Muscle of leg (tissue), 16 donors: ENCODE measurements at places on chromosomes 4 and X. TPM values are rescaled to one million over a fixed set of nuclear protein-coding genes. Genes with fewer than 3 reads are reported as not detected.
A peak's percentile ranks its signal among the peaks of the same experiment; 100 is the strongest.

DNA sequence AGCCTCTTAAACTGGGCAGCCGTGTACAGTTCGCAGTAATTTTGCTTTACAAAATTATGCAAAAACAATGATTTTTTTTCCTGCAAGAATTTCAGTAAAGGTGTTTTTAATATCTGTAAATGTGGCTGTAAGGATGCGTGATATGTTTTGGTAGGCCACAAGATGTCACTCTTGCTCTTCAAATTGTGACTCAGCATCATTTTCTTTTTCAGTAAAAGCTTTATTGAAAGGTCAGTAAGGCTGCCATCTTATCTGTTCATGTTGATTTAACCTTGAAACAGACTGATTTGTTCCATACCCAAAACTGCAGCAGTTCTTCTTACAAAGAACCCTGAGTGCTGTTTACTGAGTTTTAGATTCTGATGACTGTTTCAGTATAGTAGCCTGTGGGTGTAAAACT is 39.9 kb downstream of the TXLNG start:
- H3K27ac ChIP-seq: no peak overlapping the region
- peak; percentile 46 for DNase-seq
- H3K27me3 ChIP-seq: peaks cover 23% of the 10 kb centered on the region
- H3K36me3 ChIP-seq: peaks cover 13% of the 10 kb centered on the region
- no peak overlapping the region for H3K4me3 ChIP-seq

GRCh38 chr4:129561886-129562671 is 466.1 kb downstream of the C4orf33 start:
- H3K36me3 ChIP-seq: no peaks in the 10 kb centered on the region
- no peaks in the 10 kb centered on the region for H3K27me3 ChIP-seq
- H3K27ac ChIP-seq: no peak overlapping the region
- no peak overlapping the region for H3K4me3 ChIP-seq
- no peak for DNase-seq

IL13RA2 gene
- 0.09 TPM for total RNA-seq

VSIG1 gene
- total RNA-seq: 0.09 TPM

DNA sequence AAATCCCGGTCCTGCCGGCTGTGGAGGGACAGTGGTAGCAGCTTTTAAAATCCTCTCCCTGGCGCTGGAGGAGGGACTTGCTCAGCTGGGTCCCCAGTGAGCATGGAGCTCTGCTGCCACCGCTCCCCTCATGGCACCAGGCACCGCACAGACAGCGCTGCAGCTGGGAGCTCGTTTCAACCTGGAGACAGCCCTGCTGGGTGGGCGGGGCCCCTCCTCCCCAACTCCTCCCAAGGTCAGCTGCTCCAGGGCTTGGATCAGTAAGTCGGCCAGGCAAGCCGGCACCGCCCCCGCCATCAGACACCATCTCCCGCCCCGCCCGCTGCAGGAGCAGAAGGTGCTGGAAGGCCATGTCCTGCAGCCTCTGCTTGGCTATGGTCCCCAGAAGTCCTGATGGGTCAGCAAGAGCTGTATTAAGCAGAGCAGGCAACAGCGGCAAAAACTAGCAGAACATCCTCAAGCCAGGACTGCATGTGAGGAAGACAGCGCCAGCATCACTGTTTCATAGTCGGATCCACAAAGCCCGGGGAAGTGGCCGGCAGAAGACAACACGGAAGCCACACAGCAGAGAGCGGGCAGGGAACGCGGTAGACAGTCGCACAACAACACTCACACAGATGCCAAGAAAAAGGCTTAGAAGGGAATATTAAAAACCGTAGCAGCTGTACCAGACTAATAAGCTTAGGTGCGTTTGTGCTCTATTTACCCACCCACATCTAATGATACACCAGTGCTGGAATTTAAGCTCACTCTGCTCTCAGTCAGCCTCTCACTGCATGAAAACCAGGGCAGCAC is 16.2 kb downstream of the ZFYVE28 start:
- peak; percentile 86 for DNase-seq
- no peak overlapping the region for H3K27ac ChIP-seq
- H3K36me3 ChIP-seq: no peaks in the 10 kb centered on the region
- H3K4me1 ChIP-seq: peaks cover 24% of the 10 kb centered on the region
- peaks cover 14% of the 10 kb centered on the region for H3K27me3 ChIP-seq

WAS gene
- total RNA-seq: 2.1 TPM

DNA sequence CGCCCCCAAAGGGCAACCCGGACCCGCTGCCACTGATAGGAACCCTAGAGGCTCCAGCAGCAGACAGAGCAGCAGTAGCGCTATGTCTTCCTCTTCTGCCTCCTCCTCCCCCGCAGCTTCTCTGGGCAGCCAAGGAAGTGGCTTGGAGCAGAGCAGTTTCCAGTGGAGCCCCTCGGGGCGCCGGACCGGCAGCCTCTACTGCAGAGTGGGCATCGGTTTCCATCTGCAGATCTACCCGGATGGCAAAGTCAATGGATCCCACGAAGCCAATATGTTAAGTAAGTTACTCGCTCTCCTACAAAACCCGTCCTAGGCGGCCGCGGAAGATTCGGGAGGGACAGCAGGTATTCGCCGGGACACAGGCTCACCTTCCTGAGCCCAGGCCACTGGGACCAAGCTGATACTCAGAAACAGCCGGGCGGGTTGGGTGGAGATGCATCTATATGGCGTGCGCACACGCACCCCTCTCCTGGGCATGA is 477 bp downstream of the FGF5 start:
- H3K4me3 ChIP-seq: peak overlapping the region; percentile 46
- H3K36me3 ChIP-seq: no peaks in the 10 kb centered on the region
- DNase-seq: peak; percentile 28
- H3K27me3 ChIP-seq: peaks cover 72% of the 10 kb centered on the region

ATP2B3 gene
- total RNA-seq: 0.18 TPM

NUDT11 gene
- 4.7 TPM for total RNA-seq

SH3RF1 gene
- 10.7 TPM for total RNA-seq

EBP gene
- 23.3 TPM for total RNA-seq

DNA sequence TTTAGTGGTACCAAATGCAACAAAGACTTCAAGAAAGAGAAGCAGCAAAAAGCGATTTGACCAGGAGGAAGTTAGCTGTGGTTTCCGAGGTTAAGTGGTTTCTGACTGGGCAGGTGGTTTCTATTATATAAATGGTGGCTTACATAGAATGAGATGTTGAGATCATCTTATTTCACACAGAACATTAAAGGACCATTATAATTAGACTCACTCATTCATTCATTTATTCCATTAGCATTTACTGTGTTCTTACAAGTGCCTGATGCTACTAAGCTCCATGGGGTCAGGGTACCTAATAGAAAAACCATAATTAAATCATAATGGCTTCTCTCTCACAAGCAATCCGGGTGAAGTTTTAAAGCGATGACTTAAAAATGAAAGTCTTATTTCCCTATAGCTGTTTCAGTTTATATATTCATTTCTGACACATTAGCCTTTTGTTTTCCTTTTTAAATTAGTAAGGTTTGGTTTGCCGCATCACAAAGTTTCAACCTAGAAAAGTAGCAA is 10.6 kb downstream of the TSPAN6 start:
- DNase-seq: no peak
- H3K36me3 ChIP-seq: peaks cover 6% of the 10 kb centered on the region
- no peak overlapping the region for H3K27ac ChIP-seq
- H3K4me1 ChIP-seq: no peaks in the 10 kb centered on the region
- H3K27me3 ChIP-seq: peaks cover 2% of the 10 kb centered on the region
- no peak overlapping the region for H3K4me3 ChIP-seq

DNA sequence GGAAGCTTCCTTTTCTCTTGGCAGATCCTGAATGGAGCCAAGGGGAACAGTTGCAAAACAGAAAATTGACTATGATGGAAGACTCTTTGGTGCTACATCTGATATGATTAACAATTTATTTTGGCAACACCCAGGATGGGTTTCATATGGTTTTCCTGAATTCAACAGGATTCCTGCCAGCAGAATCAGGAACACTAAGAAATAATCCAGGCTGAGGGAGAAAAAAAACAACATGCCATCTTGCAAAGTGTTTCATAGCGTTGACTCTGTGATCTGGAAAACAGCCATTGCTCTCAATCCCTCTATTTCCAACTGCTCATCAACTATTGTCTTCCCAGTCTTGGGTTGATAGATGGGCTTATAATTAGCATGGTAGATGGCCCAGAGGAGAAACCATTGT is 303.8 kb upstream of the KLF3 start:
- DNase-seq: no peak
- H3K4me3 ChIP-seq: no peak overlapping the region
- H3K4me1 ChIP-seq: no peaks in the 10 kb centered on the region
- H3K27ac ChIP-seq: no peak overlapping the region

GRCh38 chr4:39706334-39706733 is 8.4 kb downstream of the UBE2K start:
- no peaks in the 10 kb centered on the region for H3K4me1 ChIP-seq
- no peaks in the 10 kb centered on the region for H3K27me3 ChIP-seq
- H3K4me3 ChIP-seq: no peak overlapping the region
- H3K27ac ChIP-seq: no peak overlapping the region
- no peak for DNase-seq

DNA sequence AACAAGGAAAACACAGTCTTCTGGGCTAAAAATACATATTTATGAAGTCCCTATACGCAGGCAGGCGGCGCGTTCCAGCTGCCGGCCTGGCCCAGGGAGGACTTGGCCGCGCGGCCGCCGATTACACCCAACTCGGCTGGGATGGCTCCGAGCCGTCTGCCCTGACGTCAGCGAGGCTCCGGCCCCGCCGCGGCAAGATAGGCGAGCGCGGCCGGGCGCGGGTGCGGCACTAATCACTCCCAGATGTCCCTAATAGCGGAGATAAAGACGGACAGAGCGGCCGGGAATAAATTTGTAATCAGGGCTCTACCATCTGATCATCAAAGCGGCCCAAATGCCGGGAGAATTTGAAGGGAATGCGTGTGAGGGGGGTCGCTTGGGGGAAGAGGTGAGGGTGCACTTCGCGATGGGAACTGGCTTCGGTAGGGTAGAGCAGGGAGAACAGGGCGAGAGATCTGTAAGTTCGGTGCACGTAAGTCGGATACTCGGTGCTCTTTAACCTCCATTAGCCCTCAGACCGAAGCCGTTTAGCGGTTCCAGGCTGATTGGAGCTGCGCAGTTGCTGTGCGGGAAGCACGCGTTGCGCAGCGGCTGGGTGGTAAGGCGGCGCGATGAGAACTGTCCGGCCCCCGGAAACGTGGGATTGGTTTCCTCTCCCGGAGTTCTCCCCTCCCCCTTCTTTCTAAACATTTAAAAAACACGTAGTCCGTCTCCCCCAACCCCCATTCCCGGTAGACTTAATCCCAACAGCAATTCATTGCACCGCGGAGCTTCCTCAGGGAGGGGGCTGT is 7.7 kb downstream of the HAND2 start:
- DNase-seq: peak; percentile 95
- peaks cover 97% of the 10 kb centered on the region for H3K27me3 ChIP-seq
- H3K4me3 ChIP-seq: peak overlapping the region; percentile 53
- H3K4me1 ChIP-seq: peaks cover 49% of the 10 kb centered on the region

DNA sequence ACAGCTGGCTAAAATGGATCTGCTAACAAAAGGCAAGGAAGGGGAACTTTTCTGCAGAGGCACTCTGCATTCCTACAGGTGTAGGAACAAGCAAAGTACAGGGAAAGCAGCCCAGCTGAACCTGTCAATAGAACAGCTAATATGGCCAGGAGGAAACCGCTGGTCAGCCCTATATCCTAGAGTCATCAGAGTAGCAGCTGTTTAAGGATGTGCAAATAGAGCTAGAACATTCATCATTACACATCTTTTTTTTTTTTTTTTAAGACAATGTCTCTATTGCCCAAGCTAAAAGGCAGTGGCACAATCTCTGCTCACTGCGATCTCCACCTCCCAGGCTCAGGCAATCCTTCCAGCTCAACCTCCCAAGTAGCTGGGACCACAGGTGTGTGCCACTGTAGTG is 163.0 kb downstream of the BTC start:
- H3K27ac ChIP-seq: no peak overlapping the region
- no peak for DNase-seq
- no peak overlapping the region for H3K4me3 ChIP-seq
- H3K27me3 ChIP-seq: no peaks in the 10 kb centered on the region

MAP3K15 gene
- 0.13 TPM for total RNA-seq

DNA sequence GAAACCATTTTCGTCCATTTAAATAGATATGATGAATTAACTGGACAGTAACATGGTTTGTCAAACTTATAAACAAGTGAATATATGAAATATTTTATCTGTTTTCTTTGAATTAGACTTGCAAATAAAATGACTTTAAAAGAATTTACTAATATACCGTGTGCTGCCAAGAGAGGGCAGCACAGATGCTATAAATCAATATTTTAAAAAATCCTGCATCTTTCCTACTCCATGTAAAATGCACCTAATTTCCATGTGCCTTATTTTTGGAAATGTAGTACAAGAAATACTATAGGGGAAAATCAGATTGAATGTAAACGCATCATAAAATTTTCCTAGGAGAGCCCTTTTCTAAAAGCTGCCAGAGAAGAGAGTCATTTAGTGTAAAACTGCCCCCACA is 62.2 kb downstream of the PRKX start:
- peaks cover 3% of the 10 kb centered on the region for H3K27me3 ChIP-seq
- H3K4me1 ChIP-seq: no peaks in the 10 kb centered on the region
- DNase-seq: peak; percentile 45
- no peak overlapping the region for H3K4me3 ChIP-seq

TBCK gene
- total RNA-seq: 38.7 TPM

- no peak overlapping the region for H3K27ac ChIP-seq
- H3K27me3 ChIP-seq: no peaks in the 10 kb centered on the region
- peak; percentile 69 for DNase-seq
- H3K36me3 ChIP-seq: no peaks in the 10 kb centered on the region
- H3K4me3 ChIP-seq: no peak overlapping the region
- H3K4me1 ChIP-seq: no peaks in the 10 kb centered on the region
These were observed 305.3 kb downstream of the PRR32 start for GRCh38 chrX:127124871-127125270.

DNA sequence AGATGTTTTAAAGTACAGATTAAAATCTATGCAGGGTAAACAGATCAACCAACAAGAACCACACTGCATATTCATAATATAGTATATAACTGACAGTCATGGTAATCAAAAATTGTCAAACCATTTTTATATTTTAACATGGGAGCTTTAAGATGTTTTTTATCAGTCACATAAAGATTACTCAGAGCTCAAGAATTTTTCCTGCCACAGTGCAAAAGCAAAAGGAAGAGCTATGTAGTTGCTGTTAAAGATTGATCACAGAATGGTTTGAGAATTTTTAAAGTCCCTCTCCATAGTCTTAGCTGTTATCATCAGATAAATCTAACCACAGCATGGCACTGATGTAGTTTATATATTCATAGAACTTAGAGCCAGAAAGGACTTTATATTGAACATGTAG is 8.5 kb downstream of the RAB9B start:
- H3K27ac ChIP-seq: no peak overlapping the region
- no peak for DNase-seq
- H3K4me3 ChIP-seq: no peak overlapping the region
- H3K4me1 ChIP-seq: no peaks in the 10 kb centered on the region
- H3K27me3 ChIP-seq: peaks cover 9% of the 10 kb centered on the region

DNA sequence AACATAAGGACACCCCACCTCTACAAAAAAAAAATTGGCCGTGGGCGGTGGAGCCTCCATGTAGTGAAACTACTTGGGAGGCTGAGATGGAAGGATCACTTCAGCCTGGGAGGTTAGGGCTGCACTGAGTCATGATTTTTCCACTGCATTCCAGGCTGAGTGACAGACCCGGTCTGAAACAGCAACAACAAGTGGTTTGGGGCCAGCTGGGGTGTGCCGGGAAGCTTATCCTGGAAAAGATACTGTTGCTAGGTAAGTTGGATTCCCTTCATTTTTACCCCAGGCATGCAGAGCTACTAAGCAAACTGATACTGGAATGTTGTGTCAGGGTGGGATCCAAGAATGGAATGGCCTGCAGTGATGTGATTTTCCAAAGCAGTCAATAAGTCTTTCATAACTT is 57.0 kb downstream of the XAGE2 start:
- no peak overlapping the region for H3K4me3 ChIP-seq
- H3K27ac ChIP-seq: no peak overlapping the region
- H3K27me3 ChIP-seq: peaks cover 38% of the 10 kb centered on the region
- H3K4me1 ChIP-seq: no peaks in the 10 kb centered on the region
- DNase-seq: peak; percentile 22
